ENCODE measurements at places on chromosomes 12 and 14. TPM values are rescaled to one million over a fixed set of nuclear protein-coding genes. Genes with fewer than 3 reads are reported as not detected.

DNA sequence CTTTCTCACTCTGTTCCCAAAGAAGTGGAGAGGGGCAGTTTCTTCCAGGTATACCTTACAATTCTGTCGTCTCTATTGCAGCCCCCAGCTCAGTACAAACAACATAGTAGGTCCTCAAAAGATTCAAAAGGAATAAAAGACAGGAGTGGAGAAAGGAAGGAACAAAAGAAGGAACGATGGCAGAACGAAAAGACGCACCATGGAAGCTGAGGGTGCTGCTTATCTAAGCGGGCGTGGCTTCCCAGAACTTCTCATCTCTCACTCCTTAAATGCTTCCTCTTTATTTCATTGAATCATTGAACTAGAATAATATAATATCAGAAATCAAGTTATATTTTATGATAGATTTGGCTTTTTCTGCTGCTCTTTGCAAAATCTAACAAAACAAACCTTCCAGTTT, 13.7 kb upstream of the LTA4H start:
- H3K27me3 ChIP-seq: no peaks in the 10 kb centered on the region
- peaks cover 13% of the 10 kb centered on the region for H3K4me1 ChIP-seq
- no peaks in the 10 kb centered on the region for H3K36me3 ChIP-seq
- DNase-seq: no peak

GRCh38 chr12:76106631-76107030, 22.1 kb upstream of the NAP1L1 start:
- peaks cover 4% of the 10 kb centered on the region for H3K4me1 ChIP-seq
- H3K27me3 ChIP-seq: no peaks in the 10 kb centered on the region
- H3K27ac ChIP-seq: no peak overlapping the region
- H3K36me3 ChIP-seq: no peaks in the 10 kb centered on the region

The LHX5 gene
- total RNA-seq: not detected

The SGPP1 gene
- total RNA-seq: 13.8 TPM

DNA sequence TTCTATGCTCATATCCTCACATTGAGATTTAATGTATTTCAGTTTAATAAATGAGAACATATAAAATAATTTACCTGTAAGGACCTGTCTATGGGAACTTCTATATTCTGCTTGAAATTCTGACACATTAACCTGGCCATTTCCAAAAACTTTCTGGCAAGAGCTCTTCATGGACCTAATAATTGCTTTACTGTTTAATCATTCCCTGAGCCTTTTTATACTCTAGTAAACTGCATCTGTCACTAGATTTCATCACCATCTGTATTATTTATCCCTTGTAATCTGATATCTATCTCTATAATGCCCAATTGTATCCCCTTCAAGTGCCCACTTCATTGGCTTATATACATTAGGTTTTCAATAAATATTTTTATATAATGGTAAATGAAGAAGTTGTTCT, 327.7 kb downstream of the RAD51B start:
- H3K4me1 ChIP-seq: peaks cover 32% of the 10 kb centered on the region
- H3K27me3 ChIP-seq: no peaks in the 10 kb centered on the region

- peak; percentile 25 for DNase-seq
- H3K4me1 ChIP-seq: no peaks in the 10 kb centered on the region
- H3K4me3 ChIP-seq: no peak overlapping the region
- no peak overlapping the region for H3K27ac ChIP-seq
- no peaks in the 10 kb centered on the region for H3K27me3 ChIP-seq
- no peaks in the 10 kb centered on the region for H3K36me3 ChIP-seq
These were observed 7.1 kb upstream of the ARL1 start for GRCh38 chr12:101414533-101415119.

Measured in astrocyte (in vitro differentiated cells and primary cell).